ENCODE measurements at places on chromosomes 7 and 10. TPM values are rescaled to one million over a fixed set of nuclear protein-coding genes. Genes with fewer than 3 reads are reported as not detected.

DNA sequence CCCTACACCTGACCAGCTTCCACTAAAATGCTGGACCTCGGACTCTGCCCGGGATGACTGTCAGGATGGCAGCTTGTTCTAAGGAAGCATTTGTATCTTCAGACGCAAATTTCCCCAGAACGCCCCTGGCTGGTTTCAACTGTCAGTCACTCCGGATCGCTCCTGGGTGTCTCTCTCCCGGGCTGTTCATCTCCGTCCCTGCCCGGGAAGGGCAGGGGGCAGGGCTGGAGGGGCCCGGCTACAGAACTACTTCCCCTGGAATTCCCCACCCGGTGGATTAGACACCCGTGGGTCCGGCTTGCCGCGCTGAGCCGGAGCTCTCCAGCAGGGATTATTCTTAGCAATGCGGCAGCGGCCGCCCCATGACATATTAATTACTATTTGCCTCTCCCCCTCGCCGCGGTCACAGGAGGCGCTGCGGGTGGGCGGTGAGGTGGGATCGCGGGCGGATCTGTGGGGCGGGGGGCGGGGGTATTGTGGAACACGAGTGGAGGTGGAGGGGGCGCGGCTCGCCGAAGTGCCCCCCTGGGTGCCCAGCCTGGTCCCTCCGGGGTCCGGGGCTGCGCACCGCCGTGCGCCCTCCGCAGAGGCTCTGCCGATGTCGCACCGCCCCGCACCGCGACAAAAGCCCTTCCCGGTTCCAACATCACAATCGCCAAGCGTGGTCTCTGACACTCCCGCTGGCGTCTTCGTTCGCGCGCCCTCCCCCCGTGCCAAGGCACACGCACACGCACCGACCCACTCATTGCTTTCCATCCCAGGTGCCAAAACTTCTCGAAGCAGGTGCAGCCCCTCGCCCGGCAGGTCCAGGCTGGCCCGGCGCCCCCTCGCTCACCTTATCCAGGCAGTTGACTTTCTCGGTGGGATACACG, 276.1 kb upstream of the NEBL start:
- DNase-seq = no peak

DNA sequence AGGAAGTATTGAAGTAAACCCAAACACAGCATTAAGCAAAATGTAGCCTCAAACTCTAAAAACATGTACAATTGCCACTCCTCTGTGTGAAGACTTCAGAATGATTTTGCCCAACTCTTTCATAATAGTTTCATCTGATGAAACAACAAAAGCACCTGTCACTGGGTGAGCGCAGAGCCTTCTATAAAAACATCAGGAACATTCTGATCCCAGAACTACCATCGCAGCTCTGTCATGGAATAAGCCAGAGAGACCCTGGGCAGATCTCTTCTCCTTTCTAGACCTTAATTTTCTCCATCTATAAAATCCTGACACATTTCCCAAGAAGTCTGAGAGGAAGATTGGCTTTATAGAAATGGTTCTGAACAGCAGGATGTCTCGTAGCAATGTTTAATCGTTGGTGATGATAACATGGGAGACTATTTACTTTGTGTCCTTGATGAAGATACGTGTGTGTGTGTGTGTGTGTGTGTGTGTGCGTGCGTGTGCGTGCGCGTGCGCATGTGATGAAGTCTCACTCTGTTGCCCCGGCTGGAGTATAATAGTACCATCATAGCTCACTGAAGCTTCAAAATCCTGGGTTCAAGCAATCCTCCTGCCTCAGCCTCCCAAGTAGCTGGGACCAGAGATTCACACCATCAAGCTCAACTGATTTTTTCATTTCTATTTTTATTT, 198.0 kb downstream of the KIAA1217 start:
- no peak for DNase-seq

DNA sequence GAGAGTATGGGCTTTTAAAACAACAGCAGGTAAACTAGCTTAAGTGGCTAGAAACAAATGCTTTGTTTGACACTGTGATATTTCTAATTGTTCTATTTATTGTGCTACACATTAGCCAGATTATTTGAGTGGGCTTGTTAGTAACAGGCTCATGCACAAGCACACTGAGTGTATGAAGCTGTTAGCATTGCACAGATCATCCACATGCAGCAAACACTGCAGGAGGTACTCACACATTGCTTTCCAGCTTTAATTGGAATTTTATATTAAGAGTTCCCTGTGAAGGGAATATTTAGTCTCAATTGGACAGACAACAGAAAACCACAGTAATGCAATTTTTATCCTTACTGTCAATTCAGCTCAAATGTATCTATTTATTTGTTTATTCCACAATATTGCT, 92.9 kb upstream of the ZNF804B start:
- no peak for DNase-seq

GRCh38 chr7:6026820-6027311, 4.3 kb upstream of the ANKRD61 start:
- DNase-seq = no peak

DNA sequence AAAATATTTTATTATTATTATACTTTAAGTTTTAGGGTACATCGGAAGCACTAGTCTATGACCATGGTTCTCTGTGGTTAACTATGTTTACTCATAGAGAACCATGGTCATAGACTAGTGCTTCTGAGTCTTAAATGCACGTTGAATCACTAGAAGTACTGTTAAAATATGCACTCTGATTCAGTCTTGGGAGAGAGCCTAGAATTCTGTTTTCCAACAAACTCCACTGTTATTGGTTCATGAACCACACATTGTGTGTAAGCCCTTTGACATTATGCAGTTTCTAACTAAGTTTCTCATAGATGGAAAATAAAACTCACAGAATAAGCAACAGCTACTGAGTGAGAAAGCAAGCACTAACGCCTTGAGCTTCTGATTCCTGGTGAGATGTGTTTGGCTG, 1120.6 kb downstream of the SORCS1 start:
- no peak for DNase-seq

GRCh38 chr7:11332865-11333228, 359.2 kb downstream of the PHF14 start:
- no peak for DNase-seq

- no peak for DNase-seq
Measured at GRCh38 chr7:140417456-140418155, 13.7 kb downstream of the RAB19 start.

GRCh38 chr10:110821508-110821907, 50.2 kb upstream of the PDCD4 start:
- peak; percentile 41 for DNase-seq

- no peak for DNase-seq
Measured at GRCh38 chr7:142777318-142777717, 6.5 kb downstream of the PRSS2 start.

GRCh38 chr10:24597961-24598360, 125.7 kb downstream of the ARHGAP21 start:
- DNase-seq = no peak

DNA sequence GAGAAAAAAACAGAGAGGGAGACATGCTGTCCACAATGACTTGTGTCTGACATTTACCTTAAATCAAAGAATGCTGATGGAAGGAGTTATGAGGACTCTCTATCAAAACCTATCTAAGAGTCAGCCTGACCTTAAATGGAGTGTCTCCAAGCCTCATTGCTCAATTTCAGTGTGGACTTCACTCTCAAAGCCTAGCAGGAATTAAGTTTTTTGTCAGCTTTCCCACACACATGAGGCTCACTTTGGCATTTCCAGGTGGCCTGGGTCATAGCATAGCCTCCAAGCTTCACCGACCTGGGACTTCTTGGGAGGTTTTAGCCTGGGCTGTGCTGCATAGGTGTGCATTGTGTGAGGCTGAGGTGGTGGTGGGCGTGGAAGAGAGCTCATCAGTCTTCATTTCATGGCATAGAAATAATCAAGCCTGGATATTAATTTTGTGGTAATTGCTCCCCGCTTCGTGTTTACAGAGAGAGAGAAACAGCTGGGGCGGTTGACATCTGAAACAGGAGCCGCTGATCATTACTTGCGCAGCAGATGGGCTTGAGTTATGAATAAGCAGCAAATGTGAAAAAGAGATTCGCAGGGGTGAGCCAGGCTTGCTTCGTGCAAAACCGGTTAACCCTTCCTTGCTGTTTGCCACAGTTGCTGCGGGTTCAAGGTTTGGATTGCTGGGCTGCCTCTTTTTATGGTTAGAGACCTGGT, 647.8 kb downstream of the INHBA start:
- no peak for DNase-seq

GRCh38 chr7:756231-756927, 29.3 kb upstream of the PRKAR1B start:
- no peak for DNase-seq

- no peak for DNase-seq
Measured at GRCh38 chr7:14842523-14842922, 60.0 kb downstream of the DGKB start.

DNA sequence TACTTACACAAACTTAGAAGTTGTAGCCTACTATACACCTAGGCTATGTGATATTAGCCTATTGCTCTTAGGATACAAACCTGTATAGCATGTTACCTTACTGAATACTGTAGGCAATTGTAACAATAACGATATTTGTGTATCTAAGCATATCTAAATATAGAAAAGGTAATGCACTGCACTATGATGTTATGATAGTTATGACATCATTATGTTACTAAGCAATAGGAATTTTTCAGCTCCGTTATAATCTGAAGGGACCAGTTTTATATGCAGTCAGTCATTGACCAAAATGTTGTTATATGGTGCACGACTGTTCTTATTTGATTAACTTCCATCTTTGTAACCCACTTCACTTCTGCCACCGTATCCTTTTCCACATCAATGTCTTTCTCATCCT, 62.0 kb downstream of the CCSER2 start:
- no peak for DNase-seq

DNA sequence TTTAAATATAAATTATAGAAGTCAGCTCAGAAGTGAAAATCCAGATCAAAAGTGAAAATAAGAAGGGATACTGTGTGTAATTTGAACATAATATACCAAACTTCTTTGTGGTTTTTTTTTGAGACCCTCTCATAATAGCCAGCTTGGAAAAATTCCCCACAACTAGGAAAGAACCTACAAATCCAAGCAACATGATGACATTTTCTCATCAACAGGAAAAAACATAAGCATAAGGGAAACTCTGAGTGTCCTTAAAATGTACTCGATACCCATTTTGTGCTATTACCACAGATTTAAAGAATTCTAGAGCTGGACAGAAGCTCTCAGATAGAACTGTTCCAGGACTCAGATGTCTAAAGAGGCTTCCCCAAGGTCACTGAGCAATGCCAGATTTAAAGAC, 214.8 kb upstream of the KLF14 start:
- no peak for DNase-seq

- no peak for DNase-seq
Measured at GRCh38 chr7:142935941-142936565, 2.5 kb upstream of the TRPV5 start.

GRCh38 chr7:50803359-50804337, 21.0 kb upstream of the GRB10 start:
- no peak for DNase-seq

DNA sequence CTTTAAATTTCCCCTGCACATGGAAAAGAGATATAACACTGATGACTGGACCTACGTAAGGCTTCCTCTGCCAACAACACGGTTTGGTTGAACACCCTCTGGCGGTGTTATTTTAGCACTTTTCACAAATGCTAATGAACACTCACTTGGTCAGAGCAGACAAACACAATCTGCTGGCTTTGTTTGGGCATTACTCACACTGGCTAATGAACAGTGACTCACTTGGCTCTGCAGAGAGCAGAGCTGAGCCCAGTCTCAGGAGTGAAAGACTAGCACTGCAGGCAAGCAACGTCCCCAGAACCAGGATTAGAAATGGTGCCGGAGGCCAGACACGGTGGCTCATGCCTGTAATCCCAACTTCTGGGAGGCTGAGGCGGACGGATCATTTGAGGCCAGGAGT, 430.8 kb downstream of the PLXNA4 start:
- DNase-seq = no peak

- no peak for DNase-seq
Measured at GRCh38 chr10:6102128-6102527, 13.3 kb downstream of the RBM17 start.

- DNase-seq = no peak
Measured at GRCh38 chr10:34613491-34613890, 201.6 kb downstream of the PARD3 start.

DNA sequence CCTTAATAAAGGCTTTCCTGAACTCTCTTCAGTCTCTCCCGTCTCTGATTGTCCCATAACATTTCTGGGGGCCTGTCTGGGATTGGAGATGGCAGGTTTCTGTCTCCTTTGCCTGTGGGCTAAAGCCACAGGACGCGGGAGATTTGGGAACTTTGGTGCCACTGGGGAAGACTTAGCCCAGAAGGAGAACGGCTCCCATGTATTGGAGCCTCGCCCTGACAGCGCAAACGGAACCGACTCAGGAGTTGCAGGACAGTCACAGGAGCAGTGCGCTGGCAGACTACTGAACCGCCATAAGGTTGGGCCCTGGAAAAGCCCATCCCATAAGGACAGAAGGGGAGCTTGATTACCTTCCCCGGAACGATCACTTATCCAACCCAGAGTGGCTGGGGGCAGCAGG, 7.1 kb upstream of the ZNF33B start:
- no peak for DNase-seq

- no peak for DNase-seq
Measured at GRCh38 chr10:129520440-129521080, 53.5 kb downstream of the MGMT start.

DNA sequence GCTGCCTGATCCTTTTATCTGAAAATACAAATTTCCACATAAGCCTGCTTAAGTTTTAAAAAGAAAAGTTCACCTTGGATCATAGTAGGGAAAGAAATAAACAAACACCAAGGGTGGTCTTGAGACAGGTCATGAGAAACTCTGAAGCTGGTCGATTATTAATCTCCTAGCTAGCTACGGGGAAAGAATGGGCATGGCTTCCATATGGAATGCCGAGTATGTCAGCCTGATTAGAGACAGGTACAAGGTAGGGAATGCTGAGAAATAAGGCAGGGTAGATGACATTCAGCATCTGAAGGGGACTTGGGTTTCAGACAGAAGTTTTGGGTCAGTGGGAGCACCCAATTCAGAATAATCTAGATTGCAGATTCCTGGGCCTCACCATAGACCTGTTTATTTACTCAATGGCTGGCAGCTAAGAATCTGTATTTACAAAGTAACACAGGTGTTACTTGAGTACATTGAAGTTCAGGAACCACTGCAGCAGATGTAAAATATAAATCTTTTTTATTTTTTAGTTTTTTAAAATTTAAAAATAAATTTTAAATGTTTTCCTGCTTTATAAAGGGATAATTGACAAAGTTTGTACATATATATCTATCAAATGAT, 49.0 kb downstream of the SCIN start:
- DNase-seq = no peak

GRCh38 chr10:48700071-48700470, 15.4 kb downstream of the WDFY4 start:
- DNase-seq = no peak

GRCh38 chr10:83212632-83213334, 926.5 kb upstream of the GHITM start:
- no peak for DNase-seq

GRCh38 chr7:3207387-3207902, 93.6 kb upstream of the SDK1 start:
- no peak for DNase-seq

The ITPRID1 gene
- not detected for total RNA-seq

The CTBP2 gene
- total RNA-seq = 53.8 TPM

The VAX1 gene
- total RNA-seq = not detected

The UNC5B gene
- total RNA-seq = 5.5 TPM

The OPALIN gene
- total RNA-seq = not detected

The CALHM3 gene
- total RNA-seq = not detected

The BMPR1A gene
- 41.4 TPM for total RNA-seq

The ODAD2 gene
- not detected for total RNA-seq

The IRF5 gene
- total RNA-seq = 13.8 TPM

The FXYD4 gene
- total RNA-seq = not detected

The CCL24 gene
- total RNA-seq = not detected

The OR9A2 gene
- total RNA-seq = not detected

The ARHGEF5 gene
- total RNA-seq = 11.0 TPM

The HOXA9 gene
- total RNA-seq = 10.5 TPM

The ZNF22 gene
- total RNA-seq = 24.1 TPM

Measured in tibial nerve (tissue), 4 donors.